ENCODE measurements at places on chromosomes 1 and 21.

- no peak for DNase-seq
Measured at GRCh38 chr1:111719674-111720132, 19.5 kb downstream of the INKA2 start.

DNA sequence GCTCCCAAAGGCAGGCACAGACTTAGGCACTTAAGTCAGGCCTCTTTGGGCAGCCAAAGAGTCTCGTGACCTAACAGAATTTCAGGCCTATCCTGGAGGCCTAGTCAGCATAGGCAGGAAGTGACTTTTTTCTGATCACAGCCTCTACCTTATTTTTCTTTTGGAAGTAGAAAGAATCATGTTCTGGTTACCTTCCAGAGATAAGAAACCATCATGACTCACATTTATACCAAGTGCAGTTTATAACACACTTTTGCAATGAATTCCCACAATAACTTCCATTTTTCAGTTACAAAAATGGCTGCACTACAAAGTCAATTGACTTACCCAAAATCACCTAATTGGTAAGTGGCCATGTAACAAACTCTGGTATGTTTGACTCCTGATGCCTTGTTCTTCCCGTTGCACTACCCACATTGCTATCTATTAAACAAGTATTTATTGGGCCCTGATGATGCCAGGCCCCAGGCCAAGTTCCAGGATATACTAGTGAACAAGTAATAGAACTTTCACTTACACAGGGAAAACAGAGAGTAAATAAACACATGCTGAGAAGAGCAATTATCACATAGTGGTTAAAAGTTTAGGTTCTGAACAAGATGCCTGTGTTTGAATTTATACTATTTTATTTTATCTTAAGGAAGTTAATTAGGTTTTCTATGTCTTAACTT is 74.3 kb downstream of the SH3GLB1 start:
- no peak for DNase-seq

DNA sequence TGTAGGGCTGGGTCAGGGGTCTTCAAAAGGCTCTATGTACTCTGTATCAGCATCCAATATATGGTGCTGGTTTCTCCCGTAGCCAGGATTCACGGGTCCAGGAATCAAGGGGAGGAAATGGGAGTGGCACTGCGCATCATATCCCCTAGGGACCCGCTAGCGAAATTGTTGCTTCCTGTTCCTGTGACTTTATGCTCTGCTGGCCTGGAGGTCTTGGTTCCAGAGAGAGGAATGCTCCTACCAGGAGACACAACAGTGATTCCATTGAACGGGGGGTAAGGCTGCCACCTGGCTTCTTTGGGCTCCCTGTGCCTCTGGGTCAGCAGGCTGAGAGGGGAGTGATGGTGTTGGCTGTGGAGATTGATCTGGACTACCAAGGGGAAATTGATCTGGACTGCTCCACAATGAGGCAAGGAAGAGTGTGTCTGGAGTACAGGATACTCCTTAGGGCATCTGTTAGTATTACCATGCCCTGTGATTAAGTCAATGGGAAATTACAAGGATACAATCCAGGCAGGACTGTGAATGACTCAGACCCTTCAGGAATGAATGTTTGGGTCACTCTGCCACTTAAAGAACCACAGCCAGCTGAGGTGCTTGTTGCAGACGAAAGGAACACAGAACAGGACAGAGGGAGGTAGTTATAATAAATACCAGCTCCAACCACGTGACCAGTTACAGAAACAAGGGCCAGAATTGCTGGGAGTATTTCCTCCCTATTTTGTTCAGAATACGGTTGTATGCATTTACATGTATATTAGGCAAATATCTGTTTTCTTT is 10.2 kb downstream of the SPSB1 start:
- DNase-seq, result no peak

DNA sequence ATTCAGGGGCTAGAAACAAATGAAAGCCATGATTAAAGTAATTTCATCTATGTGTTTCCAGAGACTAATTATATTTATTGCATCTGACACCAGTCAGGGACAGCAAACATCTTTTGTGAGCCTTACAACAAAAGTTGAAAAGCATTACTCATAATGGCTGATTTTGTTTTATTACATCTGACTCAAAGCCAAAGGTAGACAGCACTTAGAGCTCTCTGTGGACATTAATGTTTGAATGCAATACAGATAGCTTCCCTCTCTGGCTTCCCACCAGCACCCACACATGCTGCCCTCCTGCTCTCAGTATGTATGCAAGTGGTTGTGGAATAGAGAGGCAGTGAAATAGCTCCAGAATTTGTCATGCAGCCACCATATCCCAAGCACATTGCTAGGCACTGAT is 198.7 kb downstream of the SETD4 start:
- no peak for DNase-seq

GRCh38 chr21:41597811-41598231 is 89.9 kb upstream of the TMPRSS2 start:
- DNase-seq, result no peak

- no peak for DNase-seq
Measured at GRCh38 chr1:235307158-235308124, 20.5 kb downstream of the ARID4B start.

GRCh38 chr1:234649432-234650081 is 39.6 kb upstream of the IRF2BP2 start:
- no peak for DNase-seq

DNA sequence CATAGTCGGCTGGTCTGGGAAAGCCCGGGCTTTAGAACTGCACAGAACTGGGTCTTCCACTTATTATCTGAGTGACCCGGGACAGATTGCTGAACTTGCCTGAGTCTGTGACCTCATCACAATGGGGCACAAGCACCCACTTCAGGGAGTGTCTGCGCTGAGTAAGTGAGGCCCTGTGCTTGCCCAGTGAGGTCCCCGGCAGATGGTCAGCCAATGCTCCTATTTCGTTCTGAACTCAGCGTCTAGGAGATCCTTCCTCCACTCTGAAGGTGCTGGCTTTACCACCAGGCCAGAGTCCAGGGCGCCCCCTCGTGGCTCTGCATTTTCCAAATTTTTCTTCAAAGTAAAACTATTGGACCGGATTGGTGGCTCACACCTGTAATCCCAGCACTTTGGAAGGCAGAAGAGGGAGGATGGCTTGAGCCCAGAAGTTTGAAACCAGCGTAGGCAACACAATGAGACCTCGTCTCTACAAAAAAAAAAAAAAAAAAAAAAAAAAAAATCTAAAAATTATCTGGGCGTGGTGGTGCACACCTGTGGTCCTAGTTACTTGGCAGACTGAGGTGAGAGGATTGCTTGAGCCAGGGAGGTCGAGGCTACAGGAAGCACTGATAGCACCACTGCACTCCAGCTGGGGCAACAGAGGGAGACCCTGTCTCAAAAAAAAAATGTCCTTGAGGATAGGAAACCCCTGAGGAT is 61.7 kb downstream of the FCRL5 start:
- no peak for DNase-seq

GRCh38 chr1:76444773-76445172 is 370.2 kb downstream of the ST6GALNAC3 start:
- no peak for DNase-seq

GRCh38 chr1:2555634-2556276 is 416 bp upstream of the TNFRSF14 start:
- peak; percentile 67 for DNase-seq

DNA sequence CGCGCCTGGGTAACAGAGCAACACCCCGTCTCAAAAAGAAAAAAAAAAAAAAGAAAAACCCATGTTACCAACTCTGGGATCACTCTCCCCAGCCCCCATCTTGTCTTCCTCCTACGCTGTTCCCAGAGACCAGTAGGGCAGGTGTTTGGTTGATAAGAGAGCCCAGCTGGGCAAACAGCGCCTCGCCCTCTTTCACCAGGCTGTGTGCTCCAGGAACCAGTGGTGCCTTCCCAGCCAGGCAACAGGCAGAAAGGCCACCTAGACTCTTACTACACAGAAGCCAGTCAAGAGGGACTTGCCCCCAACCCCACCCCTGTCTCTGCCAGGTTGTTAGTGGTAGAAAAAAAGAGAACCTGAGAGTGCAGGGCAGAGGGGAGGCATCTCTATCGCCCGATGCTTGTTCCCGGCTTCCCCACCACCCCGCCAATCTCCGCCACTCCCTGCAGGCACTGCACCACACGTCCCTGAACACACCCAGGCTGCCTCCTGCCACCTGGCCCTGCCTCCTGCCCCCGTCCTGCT is 14.0 kb upstream of the CTRC start:
- DNase-seq, result no peak

- DNase-seq, result peak; percentile 5
Measured at GRCh38 chr1:61743431-61743705, 1.1 kb downstream of the PATJ start.

- DNase-seq, result no peak
Measured at GRCh38 chr1:53559854-53560580, 100.8 kb downstream of the DMRTB1 start.

GRCh38 chr1:48772211-48772610 is 4.5 kb downstream of the BEND5 start:
- no peak for DNase-seq

- DNase-seq, result no peak
Measured at GRCh38 chr1:85372683-85373377, 92.1 kb downstream of the DDAH1 start.

DNA sequence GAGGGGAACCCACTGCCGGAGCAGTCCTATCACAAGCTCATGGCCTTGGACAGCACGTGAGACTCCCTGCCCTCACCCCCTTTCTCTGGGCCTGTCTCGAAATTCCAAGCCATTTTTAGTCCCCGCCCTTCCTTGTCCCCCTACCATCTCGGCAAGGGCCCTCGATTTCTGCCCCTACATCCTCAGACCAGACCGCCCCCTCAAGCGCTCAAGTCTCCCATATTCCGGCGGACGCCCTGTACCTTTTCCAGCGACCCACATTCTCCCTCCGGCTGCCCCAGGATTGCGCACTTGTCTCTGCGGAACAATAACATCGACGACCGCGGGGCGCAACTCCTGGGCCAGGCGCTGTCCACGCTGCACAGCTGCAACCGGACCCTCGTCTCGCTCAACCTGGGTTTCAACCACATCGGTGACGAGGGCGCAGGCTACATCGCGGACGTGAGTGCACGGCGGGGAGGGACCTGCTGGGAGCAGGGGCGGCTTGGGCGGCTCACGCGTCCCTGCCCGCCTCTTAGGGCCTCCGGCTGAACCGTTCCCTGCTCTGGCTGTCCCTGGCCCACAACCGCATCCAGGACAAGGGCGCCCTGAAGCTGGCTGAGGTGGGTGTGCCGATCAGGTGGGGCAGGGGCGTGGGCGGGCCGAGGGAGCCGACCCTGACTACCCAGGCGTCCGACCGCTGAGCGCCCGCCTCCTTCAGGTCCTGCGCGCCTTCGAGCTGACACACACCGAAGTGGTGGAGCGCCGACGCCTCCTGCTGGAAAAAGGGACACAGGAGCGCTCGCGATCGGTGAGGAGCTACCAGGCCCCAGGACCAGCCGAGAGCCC is 7.0 kb downstream of the LRRC71 start:
- peak; percentile 49 for DNase-seq

Measured in naive thymus-derived CD8-positive, alpha-beta T cell (primary cell).